ENCODE measurements at places on chromosomes 1 and 21.

GRCh38 chr1:22717037-22717760 is 6.6 kb downstream of the EPHB2 start:
- DNase-seq = peak; percentile 31

GRCh38 chr1:155389826-155390225 is 69.1 kb downstream of the RUSC1 start:
- no peak for DNase-seq

DNA sequence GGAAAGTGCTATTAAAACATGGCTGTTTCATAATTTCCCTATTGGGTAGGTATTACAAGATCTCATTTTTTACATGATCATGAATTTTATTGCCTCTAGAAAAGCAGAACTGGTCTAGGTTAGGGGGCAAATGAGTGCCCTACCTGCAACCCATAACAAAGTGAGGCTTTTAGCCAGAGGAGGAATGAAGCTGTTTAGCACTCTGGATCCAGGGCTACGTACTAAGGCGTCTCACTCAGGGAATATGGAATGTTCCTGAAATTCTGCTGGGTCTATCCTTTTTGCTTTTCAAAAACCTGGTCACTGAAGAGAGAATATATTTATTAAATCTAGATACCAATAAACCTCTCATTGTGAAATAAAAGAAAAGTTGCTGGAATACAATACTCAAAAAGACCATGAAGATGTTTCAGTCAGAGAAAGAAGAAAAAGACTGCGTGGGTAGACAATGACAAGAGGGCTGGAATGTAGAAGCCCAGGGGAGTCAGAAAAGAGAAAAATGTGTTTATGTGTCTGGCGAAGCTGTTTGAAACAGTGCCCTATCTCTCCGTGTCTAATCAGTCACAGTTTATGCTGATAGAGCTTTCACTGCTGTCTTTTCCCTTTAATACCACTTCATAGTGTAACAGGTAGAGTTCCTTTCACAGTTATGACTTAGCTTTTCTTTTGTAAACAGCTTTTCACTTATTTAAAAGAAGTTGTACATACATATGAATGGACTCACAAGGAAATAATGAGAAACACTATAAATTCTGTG is 25.0 kb upstream of the SYDE2 start:
- peak; percentile 13 for DNase-seq

- DNase-seq = no peak
Measured at GRCh38 chr1:161066694-161067093, 3.0 kb downstream of the ARHGAP30 start.

GRCh38 chr1:206717674-206717989 is 32.9 kb downstream of the MAPKAPK2 start:
- no peak for DNase-seq

DNA sequence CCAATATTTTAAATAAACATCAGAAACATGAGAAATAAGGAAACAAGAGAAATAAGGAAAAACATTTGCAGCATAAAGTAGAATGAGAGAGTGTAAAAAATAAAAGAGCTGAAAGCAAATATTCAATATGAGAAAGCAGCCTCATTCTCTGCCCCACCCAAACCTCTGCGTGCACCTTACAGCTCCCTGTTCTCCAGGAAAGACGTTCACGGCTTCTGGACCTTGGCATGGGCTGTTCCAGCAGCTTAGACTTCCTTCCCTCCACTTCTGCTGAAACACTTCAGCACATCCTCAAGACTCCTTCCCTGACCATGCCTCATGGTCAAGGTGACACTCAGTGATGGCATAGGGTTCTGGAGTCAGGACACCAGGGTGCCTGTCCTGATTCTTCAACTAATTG is 23.3 kb downstream of the ALPL start:
- DNase-seq = no peak

- DNase-seq = no peak
Measured at GRCh38 chr1:9553736-9554144, 14.5 kb downstream of the SLC25A33 start.

DNA sequence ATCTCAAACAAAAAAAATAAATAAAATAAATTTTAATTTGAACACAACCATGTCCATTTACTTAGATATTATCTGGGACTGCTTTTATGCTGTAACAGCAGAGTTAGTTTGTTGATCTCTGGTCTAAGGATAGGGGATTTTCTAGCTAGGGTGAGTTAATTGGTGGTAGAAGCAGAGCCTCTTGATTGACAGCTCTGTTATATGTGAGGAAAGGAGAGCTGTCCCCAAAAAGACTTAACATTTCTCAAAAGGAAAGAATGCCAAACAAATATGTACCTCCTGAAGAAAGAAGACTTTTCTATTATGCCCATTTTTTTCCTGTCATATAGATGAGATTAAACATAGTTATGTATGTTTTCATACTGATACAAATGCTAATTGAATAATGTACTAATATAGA is 37.8 kb downstream of the MAN1A2 start:
- DNase-seq = no peak

- no peak for DNase-seq
Measured at GRCh38 chr21:45421071-45421845, 16.3 kb downstream of the COL18A1 start.

DNA sequence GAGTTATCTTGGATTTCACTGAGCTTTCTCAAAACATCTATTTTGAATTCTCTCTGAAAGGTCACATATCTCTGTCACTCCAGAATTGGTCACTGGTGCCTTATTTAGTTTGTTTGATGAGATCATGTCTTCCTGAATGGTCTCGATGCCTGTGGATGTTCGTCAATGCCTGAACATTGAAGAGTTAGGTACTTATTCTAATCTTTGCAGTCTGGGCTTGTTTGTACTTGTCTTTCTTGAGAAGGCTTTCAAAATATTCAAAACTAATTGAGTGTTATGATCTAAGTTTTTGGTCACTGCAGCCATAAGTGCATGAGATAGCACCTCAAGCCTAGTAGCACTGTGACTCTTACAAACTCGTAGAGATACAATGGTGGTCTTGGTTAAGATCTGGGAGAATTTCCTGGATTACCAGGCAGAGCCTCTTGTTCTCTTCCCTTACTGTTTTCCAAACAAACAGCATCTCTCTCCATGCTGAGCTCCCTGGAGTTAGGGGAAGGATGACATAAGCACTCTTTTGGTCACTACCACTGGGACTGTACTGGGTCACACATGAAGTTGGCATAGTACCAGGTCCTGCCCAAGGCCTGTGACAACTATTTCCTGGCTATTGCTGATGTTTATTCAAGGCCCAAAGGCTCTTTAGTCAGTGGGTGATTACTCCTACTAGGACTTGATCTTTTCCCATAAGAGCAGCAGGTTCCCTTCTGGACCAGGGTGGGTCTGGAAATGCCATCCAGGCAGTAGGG is 25.6 kb downstream of the SLC22A15 start:
- DNase-seq = no peak

DNA sequence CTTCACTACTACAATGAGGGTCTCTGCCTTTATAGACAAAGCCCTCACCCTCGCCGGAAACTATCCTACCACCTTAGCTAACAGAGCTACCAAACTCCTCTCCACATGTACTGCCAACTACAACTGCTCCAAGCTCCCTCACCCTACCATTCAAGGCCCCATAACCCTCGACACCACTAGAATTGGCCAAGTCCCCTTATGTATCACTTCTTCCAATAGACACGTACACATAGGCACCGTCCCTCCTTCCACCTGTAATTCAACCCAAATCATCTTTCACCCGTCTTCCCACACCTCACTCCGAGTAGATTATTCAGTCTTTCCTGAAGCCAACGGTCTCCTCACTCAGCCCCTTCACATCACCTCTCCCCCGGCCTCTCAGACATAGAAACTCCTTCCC is 19.7 kb upstream of the CA6 start:
- DNase-seq = no peak

GRCh38 chr1:20351911-20352701 is 61.4 kb downstream of the VWA5B1 start:
- DNase-seq = no peak

DNA sequence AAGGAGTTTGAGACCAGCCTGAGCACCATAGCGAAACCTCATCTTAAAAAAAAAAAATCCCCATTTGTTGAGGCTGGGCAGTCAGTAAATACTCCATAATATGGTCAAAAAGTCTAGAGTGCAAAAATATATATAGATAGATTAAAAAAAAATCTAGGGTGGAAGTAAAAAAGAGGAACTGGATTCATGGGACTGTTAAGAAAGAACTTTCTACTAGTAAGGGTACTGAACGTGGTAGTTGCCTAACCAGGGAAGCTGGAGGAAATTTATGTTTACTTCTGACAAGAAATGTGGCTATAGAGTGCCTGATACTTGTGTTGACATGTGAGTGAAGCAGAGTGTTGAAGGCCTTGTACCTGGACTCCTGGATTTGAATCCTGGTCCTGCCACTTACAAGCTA is 265.9 kb upstream of the FAM78B start:
- no peak for DNase-seq

DNA sequence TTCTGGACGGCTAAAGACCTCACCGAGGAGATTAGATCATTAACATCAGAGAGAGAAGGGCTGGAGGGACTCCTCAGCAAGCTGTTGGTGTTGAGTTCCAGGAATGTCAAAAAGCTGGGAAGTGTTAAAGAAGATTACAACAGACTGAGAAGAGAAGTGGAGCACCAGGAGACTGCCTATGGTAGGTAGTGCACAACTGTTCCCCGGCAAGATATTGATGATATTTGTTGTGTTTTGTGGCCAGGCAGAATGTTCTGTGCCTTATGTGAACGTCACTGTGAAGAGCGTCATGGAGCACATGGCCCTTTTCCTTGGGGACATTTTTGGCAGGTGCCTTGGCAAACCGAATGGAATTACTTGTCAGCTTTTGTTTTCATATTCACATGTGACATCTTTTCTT is 191.7 kb downstream of the DISC1 start:
- no peak for DNase-seq

GRCh38 chr1:9711466-9712020 is 60.0 kb downstream of the PIK3CD start:
- no peak for DNase-seq

DNA sequence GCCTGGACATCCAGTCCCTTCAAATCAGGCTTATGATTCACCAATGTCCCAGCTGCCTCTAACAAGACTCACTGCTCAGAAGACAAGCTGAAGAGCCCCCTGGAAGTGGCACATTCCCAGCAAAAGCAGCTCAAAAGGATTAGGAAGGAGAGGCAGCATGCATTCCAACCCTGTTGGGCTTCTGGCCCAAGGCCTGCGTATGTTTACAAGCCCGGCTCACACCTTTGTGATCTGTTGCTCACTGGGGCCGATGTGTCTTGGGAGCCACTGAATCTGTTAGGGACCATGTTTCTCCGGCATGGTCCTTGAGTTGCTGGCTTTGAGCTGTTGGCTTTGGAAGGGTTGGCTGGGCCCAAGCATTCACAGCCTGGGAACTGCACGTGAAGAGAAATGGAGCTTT is 81.2 kb upstream of the C1orf174 start:
- DNase-seq = no peak

DNA sequence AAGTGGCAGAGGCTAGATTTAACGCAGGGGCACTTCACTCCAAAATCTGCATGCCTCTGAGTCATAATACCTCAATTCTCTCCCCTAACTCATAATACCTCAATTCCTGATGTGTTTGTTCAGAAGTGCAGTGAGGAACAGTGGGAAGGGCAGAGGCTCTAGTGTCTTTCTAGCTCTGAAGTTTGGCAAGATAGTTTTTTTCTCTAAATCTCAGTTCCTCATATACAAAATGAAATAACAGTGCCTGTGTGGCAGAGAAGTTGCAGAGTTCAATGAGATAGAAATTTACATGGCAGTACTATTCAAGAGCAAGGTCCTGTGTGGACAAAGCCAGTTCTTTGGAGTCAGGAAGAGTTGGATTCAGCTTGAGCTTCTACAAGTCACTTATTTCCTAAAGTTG is 9.8 kb downstream of the JUN start:
- no peak for DNase-seq

DNA sequence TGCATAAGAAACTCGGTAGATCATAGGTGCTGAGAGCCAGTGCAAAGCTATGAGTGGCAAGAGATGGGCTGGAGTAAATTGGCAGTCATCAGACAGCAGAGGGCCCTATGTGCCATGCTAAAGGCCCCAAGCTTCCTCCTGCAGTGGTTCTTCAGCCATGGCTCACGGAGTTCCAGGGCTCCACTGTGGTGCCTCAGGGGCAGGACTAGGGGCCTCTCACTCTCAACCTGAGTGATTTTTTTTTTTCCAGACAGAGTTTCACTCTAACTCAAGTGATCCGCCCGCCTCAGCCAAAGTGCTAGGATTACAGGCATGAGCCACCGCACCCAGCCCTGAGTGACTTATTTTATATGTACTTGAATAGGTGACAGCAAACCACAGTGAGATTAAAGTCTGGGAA is 10.4 kb upstream of the GJA8 start:
- DNase-seq = no peak

GRCh38 chr1:68181165-68181556 is 51.2 kb downstream of the WLS start:
- no peak for DNase-seq

DNA sequence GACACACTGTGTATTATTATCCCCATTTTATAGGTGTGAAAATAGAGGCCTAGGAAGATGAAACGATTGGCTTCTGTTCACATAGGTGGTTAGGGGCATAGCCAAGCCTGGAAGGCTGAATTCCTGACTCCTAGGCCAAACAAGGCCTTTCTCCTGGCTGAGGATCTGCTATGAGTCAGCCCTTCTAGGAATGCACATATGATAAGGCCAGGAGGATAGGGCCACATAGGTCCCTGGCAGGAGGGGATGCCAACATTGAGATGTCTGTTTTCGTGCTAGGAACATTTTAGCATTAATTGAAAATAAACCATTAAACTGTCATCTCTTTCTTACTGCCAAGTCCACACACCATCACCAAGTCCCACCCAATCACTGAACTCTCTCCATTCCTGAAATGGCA is 9.2 kb downstream of the CSMD2 start:
- DNase-seq = no peak

DNA sequence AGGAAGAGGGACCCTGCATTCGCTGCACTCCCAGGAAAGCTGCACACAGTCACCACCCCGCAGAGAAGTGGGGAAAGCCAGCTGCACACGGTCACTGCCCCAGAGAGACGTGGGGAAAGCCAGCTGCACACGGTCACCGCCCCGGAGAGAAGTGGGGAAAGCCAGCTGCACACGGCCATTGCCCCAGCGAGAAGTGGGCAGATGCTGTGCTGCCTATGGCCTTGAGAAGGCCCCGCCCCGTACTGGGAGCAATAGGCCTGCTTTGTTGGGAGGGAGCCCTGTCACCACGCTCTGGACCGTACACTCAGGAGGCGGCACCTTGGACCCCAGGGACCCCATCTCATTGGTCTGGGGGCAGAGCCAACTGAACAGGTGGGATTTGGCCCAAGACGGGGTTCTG is 4.3 kb upstream of the GPR153 start:
- no peak for DNase-seq

GRCh38 chr1:162406811-162407210 is 5.1 kb downstream of the SH2D1B start:
- no peak for DNase-seq

- DNase-seq = no peak
Measured at GRCh38 chr21:43827015-43827611, 37.7 kb downstream of the RRP1 start.

DNA sequence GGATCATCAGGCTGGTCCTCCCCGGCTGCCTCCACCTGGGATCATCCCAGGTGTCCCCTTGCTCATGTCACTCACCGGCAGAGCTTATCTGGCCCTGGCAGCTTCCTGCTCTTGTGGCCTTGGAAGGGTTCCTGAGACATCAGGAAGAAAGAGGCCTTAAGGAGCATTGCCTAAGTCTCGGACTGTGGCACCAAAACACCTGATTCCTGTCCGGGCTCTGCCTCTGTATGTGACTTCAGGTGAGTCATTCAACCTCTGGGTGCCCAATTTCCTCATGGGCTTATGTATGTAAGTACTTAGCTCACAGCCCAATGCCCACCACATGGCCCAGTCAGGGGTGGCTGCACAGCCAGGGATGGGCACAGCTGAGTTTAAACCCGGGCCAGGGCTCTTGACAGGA is 255.9 kb upstream of the VAMP3 start:
- DNase-seq = no peak

Measured in NCI-H748 treated with DMSO at 0.1 percent for 48 hours (cell line).